ENCODE measurements at places on chromosomes 5 and 9.

- DNase-seq, result no peak
These were observed 323.0 kb downstream of the SPOCK1 start for GRCh38 chr5:137176126-137176525.

GRCh38 chr5:64462391-64462790, 43.4 kb upstream of the RGS7BP start:
- DNase-seq, result no peak

GRCh38 chr5:158978061-158978460, 121.7 kb downstream of the EBF1 start:
- no peak for DNase-seq

DNA sequence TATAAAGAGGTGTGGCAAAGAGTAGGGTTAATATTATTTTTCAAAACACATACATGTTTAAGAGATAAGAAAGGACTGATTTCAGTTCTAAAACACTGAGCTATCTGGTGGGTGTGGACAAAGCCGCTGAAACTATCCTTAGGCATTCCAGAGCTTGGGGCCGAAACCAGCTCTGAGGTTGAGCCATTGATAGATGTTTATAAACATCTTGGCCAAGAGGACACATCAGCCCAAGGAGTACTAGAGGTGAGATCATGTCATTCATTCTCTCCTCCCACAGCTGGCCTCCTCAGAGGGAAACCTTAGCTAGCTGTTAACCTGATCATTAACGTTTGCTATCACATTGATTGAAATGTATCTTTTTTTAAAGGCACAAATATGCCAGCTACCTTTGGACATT, 89.9 kb downstream of the NLN start:
- no peak for DNase-seq

GRCh38 chr9:76693912-76694311, 70.3 kb upstream of the PCA3 start:
- DNase-seq, result no peak
